ENCODE measurements at places on chromosomes 5 and 9.

- no peak for DNase-seq
Measured at GRCh38 chr5:138952962-138953361, 77.8 kb upstream of the LRRTM2 start.

DNA sequence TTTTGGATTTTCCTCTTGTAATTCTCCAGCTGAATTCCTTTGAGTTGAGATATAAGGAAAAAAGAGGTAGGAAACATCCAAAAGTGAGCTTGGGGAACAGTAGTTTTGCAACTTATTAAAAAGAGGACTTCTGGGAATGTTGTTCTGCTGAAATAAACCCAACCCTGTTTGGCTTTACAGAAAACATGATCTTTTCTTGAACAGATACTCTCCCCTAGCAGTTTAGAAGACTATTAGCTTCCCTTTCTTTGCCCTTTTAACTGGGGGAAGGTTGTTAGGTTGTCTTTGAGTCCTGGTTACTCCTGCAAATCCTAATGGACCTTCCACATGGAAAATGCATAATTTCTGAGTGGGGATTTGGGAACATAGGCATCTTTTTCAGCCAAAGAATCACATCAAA, 168.7 kb upstream of the RPS23 start:
- DNase-seq: no peak

DNA sequence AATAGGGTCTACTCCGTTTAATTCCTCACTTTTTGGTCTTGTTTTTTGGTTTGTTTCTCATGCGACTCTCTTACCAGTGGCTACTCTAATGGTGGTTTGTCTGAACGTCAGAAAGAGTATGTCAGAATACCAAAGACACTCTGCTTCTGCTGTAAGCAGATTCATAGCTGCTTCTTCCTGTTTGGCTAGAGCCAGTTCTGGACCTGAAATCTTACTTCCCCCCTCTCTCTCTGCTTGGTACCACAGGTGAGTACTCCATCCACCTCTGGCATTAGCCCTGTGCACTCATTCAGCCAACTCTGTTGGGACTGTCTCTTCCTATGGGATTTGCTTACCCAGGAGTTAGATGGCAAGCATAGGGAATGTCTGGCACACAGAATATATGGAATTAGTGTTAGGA, 6.6 kb downstream of the ZCCHC7 start:
- DNase-seq: no peak

DNA sequence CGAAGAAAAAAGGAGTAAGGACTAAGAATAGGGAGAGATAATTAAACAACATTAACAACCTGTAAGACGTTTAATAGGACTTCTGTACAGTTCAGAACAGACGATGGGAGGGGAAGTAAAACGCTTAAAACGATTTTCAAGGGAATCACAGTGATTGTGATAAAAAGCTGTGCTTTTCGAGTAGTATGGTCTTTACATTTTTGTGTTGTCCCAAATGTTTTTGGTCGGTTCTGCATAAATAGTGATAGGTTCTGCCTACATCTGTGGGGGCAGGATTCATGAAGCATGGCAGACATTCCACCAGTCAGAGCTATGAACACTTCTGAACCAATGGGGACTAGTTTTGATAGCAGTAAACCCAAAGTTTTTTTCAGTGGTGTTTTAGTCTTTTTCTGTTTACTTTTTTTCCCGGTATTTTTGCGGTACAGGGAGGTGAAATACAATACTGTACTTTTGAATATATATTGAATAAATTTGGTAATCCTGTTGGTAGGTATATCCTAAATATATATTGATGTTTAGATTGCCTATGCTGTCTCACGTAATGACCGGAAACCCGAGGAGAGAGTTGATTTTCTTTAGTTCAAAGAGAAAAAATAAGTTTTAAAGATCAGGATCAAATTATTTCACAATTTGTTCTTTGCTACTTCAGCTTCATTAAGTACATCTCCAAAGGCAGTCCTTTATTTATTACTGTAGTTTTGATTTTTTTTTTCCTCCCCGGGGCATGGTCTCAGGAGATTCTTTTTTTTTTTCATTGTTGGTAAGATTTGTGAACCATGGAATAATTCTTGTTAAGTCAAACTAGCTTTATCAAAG, 1.3 kb downstream of the ERBIN start:
- DNase-seq: peak; percentile 9

- DNase-seq: no peak
Measured at GRCh38 chr9:113687680-113688371, 188.3 kb upstream of the ZNF618 start.

DNA sequence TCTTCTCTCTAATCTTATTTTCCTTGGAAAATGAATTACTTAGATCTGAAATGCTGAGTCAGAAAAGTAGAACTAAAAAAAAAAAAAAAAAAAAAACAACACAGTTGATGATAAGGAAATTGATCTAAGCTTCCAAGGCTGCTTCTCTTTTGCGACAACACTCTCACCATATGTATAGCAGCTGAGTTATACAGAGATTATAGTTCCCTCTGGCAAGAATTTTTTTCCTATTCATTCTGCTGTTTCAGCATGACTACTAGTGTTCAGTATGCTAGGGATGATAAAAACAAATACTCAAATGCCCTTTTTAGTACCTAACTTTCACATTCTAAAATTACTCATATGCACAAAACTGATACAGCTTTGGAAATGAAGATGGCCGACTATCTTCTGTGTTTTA, 267.3 kb downstream of the MLLT3 start:
- DNase-seq: no peak
